ENCODE measurements at places on chromosomes 16 and 17.

- DNase-seq, result no peak
These were observed 82.2 kb upstream of the CDH13 start for GRCh38 chr16:82544378-82545160.

DNA sequence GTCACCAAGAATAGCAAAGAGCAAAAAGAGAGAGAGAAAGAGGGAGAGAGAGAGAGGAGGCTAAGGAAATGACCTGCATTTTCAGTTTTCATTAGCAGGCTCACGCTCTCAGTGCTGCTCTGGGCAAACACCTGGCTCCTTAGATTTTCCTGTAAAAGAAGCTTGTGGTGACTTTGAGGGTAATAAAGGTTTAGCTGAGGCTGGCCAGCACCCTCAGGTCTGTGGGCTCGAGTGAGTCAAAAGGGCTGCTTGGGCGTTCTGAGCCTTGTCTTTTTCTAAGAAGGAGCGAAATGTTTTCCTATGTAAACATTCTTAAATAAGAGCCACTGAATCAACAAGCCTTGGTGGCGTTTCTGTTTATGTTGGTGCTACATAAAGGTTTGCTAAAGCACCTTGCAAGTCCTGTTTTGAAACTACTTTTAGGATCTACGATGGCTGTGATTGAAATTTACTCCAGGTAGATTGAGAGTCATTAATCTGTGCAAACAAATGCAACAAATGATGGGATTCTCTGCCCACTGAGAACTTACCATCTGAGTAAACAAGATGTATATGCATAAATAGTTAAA, 38.8 kb downstream of the SHISA6 start:
- DNase-seq, result no peak

DNA sequence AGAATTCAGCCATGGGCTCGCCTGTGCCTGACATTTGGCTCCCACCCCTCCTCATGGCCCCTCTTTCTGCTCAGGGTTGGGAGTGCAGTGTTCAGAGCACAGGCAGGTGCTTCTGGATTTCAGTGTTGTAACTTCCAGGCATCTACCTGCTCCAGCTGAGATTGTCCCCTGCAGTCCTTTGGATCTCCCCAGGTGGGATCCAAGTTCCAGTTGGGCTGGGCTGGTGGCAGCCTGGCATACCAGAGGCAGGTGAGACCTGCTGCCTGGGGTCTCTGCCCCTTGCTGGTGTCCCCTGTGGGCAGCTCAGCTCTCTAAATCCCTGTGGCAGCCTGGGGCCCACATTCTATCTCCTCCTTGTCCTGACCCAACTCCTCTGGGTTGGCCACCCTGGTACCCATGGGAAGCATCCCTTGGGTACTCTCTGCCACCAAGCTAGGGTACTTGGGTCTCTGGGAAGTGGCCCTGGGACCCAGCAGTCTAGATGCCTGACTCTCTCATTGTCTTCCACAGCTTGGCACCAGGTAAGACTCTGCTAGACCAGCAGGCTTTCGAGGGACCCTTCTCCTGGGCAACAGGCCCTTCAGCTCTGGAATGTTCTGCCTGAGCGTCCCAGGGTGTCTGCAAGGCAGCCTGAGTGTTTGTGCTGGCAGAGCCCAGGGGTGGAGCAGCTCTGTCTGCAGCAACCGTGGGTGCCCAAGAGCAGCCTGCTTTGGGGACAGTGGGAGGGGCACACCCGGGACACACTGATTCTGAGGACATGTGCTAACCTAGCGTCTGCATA, 42.5 kb downstream of the DNAH17 start:
- DNase-seq, result no peak

- DNase-seq, result no peak
These were observed 3.3 kb downstream of the SMIM5 start for GRCh38 chr17:75636381-75637142.

- no peak for DNase-seq
These were observed 242.1 kb upstream of the TNRC6C start for GRCh38 chr17:77716289-77716926.

DNA sequence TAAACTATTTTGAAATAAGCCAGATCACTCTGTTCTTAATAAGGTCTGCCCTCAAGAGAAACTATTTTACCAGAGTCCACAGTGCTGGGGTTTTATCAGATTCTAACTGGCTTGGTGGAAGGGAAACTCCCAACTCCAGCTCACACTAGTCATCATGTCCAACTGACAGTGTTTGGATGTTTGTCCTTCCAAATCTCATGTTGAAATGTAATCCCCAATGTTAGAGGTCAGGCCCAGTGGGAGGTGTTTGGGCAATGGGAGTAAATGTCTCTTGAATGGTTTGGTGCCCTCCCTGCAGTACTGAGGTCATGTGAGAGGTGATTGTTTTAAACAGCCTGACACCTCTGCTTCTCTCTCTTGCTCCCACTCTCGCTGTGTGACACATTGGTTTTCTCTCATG, 1301.0 kb upstream of the CDH8 start:
- DNase-seq, result no peak

- no peak for DNase-seq
These were observed 23.4 kb downstream of the SLC25A10 start for GRCh38 chr17:81735264-81736102.

- DNase-seq, result no peak
These were observed 80.0 kb downstream of the PCTP start for GRCh38 chr17:55830699-55831471.

DNA sequence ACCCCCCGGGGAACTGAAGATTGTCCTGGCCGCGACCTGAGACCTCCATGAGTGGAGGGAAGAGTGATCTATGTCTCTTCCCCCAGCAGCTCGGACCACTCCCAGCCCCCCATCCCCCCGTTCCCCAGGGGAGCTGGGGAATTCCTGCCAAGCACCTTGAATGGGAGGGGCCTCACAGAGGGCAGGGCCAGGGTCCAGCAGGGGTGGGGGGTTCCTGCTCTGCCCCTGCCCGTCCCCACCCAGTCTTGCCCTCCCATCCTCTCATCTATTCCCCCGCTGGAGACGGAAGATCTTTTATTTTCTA, 9.4 kb downstream of the TUFM start:
- DNase-seq, result no peak

- no peak for DNase-seq
These were observed 20.3 kb upstream of the GLIS2 start for GRCh38 chr16:4295581-4295980.

DNA sequence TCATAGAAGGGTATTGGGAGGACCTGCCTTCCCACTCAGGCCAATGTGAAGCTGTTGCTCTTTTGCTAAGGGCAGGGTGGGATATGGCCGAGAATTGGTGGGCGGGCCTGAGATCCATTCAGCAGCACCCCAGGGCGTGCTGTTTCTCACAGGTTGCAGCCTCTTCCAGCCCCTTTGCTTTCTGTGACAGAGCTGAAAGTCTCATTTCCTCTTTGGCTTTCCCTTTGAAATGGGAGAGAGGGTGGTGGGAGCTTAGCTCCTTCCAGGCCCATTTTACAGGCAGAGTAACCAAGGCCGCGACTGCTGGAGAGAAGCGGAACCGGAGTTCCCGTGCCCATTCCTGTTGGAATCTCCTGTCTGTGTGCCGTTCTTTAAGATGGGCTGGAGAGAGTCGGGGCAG, 183.0 kb downstream of the RAB11FIP4 start:
- DNase-seq, result no peak

DNA sequence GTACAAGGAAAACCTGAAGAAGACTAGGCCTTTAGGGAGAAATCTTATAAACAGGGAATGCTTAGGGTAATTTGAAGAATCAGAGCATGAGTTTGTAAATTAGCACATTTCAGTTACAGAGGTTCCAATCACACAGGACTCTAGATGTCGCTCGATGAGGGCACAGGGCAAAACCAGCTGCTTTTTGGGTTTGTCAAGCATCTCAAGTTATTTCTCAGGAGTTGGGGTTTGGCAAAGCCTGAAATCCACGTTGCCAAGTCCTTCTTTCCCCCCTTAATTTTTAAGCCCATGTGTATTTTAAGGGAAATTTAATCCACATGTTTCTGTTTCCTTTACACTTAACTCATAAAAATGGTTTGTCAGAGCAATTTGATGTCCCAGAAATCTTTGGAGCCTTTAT, 146.9 kb downstream of the ANKFN1 start:
- DNase-seq, result no peak

DNA sequence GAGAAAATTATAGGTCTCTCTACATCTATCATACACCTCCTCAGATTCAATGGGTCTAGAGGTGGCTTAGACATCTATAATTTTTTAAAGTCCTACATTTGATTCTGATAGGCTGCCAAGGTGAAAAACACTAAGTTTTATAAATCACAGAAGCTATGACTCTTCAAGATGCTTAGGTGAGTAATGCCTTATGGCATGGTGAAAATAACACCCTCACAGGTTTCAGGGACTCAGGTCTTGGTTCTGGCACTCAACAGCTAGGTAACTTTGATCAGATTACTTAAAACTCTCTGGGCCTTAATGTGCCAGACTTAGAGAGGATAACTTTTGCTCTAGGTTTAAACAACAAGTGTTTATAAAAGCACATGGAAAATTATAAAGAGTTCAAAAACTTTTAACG, 2.0 kb upstream of the COX10 start:
- DNase-seq, result no peak

DNA sequence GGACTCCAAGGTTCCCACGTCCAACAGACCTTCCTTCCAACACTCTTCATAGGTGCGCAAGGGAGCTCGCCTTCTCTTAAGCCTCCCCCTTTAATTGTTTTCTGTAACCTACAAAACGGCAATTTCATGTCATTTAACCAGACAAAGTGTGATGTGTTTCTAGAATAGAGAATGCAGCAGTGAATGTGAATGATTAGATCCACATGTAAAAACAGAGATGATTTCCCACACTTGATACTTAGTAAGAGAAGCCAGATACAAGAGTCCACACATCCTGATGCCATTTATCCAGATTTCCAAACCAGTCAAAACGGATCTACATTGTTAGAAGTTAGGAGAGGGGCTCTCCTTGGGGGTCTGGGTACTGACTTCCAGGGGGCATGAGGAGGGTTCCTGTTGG, 89.3 kb downstream of the IRF8 start:
- no peak for DNase-seq

- DNase-seq, result no peak
These were observed 449.8 kb downstream of the SHISA9 start for GRCh38 chr16:13351181-13351580.

GRCh38 chr16:30649725-30650368, 913 bp upstream of the PRR14 start:
- no peak for DNase-seq

- no peak for DNase-seq
These were observed 188.1 kb upstream of the CCL2 start for GRCh38 chr17:34067011-34067410.

GRCh38 chr17:76511668-76512365, 10.6 kb upstream of the RHBDF2 start:
- DNase-seq, result no peak

DNA sequence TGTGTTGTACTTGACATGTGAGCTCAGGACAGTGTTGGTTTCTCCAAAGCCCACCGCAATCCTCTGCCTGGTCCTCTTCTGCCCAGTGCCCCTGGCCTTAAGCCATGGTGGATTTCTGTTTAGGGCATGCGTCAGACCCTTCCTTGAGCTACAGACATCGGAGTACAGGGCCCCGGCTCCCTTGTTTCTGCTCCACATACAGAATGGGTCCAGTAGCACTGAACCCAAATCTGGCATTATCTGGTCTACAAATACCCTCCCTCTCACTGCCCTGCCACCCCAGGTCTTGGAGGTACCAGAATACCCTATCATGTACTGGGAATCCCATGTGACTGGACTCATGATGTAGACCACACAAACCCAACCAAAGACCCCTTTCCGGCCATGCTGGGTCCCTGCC, 27.4 kb upstream of the ZNHIT3 start:
- no peak for DNase-seq

DNA sequence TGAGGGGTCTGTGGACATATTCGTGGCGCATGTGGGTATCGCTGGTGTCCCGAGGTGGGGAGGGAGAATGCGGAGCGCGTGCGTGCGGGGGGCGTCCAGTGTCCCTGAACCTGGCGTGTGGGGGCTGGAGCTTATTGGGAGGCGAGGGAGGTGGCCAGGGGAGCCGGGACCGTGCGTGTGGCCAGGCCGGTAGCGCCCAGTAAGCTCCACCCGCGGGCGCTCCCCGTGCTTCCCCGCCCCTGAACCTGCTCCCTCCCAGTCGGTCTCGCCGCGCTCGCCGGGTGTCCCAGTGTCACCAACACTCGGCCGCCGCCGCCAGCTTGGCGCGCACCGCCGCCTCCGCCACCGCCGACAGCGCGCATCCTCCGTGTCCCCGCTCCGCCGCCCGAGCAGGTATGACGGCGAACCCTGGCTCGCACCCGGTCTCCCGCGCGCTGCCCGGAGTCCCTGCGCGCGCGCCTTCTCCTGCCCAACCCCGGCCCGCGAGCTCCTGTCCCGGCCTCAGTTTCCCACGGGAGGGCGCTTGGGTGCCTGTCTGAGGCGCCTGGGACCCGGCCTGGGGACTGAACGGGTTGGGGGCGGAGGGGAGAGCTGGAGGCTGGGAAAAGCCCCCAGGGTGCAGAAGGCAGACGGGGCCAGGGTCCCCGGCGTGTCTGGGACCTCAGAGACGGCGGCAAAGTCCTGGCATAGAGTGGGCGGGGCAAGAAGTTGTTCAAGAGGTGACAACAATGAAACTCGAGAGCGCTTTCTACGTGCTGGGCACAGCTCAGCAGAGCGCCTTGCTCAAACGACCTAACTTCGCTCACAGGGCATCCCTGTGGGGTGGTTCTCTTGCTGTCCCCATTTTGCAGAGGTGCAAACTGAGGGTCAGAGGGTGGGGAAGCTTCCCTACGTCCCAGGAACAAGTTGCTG, at the start of gene SCNN1B:
SCNN1B (plus strand) TSS at position 258 of the 912 bp plus-strand sequence. CDS start 46,298 bp downstream, outside the sequence.
- no peak for DNase-seq

- DNase-seq, result no peak
These were observed 151.9 kb downstream of the IRX5 start for GRCh38 chr16:55082591-55082976.

- no peak for DNase-seq
These were observed 261.5 kb upstream of the RPL38 start for GRCh38 chr17:73941919-73942530.

GRCh38 chr16:28924762-28925385, at the start of gene RABEP2:
Gene RABEP2 (minus strand): TSS chr16:28925238. CDS start chr16:28925163, 75 bp downstream.
- DNase-seq, result peak; percentile 92

DNA sequence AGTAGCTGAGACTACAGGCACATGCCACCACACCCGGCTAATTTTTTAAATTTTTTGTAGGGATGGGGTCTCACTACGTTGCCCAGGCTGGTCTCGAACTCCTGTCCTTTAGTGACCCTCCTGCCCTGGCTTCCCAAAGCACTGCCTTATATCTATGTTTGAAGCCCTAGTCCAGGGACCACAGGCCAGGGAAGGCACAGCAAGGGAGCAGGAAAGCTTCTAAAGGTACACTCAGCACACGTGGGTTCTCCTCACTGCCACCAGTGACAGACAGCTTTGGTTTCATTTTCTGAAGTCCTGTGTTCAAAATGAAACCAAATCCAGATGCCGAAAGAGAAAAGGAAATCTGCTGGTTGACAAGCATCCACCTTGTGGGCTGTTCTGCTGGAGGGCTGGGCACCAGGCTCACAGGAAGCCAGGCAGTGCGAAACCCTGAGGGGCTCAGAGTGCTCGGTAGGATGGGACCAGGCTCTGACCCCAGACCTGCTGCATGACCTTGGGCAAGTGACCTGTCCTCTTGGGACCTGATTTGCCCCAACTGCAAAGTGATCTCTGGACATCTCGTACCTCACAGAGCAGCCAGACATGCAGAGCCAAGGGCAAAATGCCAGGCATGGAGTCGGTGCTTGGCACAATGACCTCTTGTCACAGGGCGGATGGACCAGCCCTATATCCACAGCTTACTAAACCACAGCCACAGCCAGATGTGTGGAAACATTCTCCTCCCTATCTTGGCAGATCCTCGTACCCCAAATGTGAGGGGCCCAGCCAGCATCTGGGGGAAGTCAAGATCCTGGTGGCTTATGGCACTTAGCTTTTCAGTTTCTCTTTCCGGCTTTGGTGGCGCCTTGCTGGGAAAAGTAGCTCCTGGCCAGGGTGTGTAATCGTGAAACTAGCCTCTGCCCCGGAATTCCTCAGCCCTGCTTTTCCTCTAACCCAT, 2.8 kb upstream of the SOCS1 start:
- no peak for DNase-seq

GRCh38 chr16:82157534-82157812, 12.6 kb downstream of the MPHOSPH6 start:
- DNase-seq, result no peak
